ENCODE measurements at places on chromosomes 7 and 10. TPM values are rescaled to one million over a fixed set of nuclear protein-coding genes. Genes with fewer than 3 reads are reported as not detected.

The HABP2 gene
- 1.0 TPM for total RNA-seq

The GPER1 gene
- 0.26 TPM for total RNA-seq

The SPDYE5 gene
- not detected for total RNA-seq

The FRMPD2 gene
- 1.9 TPM for total RNA-seq

The YWHAG gene
- 113 TPM for total RNA-seq

The PI4K2A gene
- total RNA-seq: 12.6 TPM

The TPST1 gene
- 11.4 TPM for total RNA-seq

Measured in Calu3 (cell line).